ENCODE measurements at places on chromosomes 2 and 18.

- DNase-seq: no peak
Observed at GRCh38 chr2:170371231-170371998, 193.5 kb downstream of the MYO3B start.

- no peak for DNase-seq
Observed at GRCh38 chr2:207775473-207775872, 5.8 kb upstream of the FZD5 start.

DNA sequence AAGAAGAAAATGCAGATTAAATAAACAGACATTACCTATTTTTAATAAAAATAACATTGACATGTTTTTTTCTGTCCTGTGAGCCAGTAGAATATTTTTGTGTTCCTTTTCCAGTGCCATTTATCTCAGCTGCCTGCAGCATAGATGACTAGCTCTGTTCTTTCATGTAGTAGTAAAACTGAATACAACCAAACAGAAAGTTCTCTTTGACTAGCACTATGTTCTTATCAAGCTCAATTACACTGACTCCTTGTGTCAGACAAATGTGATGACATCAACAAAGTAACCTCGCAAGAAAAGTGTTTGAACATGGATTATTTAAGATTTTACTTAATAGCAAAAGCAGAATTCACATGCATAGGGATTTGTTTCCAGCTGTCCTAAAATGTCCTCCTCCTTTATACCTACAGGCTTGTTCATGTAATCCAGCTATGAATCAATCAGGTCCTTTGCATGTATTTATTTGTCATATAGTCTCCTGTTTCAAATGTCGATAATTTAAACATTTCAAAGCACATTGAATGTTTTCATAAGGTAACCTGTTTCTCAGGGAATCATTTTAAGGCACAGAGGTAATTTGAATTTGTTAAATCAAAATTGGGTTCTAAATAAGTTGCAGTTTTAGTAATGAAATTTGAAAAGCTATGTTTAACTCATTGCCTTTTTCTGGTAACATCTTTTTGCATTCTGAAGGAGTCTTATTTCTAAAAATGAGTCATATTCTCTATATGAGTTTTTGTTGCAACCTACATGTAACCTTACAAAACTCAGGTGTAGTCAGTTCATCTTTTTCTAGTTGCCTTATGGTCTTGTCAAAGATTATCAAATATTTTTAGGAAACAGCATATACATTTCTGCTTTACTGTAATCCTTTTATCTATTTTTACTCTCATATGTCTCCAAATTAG is 215.3 kb upstream of the GULP1 start:
- DNase-seq: no peak

DNA sequence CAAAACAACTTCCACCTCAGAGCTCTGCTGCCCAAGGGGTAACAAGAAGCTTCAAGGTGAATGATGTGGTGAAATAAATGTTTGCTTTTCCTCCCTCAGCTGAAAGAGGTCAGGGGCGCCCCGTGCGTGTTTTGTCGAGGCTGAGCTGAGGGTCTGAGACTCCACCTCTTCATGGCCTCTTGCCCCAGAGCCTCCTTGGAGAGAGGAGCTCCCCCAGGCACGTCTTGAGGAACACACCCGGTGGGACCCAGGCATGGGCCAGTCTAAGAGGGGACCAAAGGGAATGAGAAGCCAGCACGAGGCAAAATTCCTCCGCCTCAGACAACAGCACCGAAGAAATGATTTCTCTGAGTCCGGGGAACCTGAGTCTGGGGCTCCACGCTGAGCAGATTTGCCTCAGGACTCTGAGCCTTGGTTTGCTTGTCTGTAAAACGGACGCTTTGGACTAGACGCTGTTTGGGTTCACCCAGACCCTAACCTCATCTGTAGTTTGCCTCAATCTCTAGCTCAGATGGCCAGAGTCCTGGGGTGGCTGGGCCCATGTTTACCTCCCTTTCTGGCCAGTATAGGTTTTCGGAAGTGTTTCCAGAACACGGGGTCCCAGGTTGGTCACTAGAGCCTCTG is 56.4 kb upstream of the ODC1 start:
- no peak for DNase-seq

DNA sequence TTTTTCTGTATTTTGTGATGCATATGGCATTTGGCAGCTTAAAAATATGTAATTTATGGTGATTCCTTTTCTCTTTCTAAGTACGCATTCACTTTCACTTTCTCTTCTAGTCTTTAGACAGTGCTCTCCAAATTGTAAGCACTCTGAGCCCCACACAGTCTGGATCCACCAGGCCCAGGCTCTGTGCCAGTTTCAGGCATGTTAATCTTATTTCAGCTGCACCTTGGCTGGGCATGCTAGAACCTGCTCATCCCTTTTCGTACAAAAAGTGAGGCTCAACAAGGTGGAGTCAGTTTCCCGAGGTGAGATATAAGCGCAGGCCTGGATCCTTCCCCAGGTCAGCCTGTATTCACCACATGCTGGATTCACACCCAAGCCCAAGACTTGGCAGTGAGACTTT is 203.9 kb downstream of the MTX2 start:
- DNase-seq: peak; percentile 34

GRCh38 chr2:174051741-174052583 is 86.8 kb upstream of the SP3 start:
- DNase-seq: peak; percentile 73

GRCh38 chr2:237497838-237498186 is 10.8 kb downstream of the MLPH start:
- peak; percentile 57 for DNase-seq

- DNase-seq: no peak
Observed at GRCh38 chr2:39000552-39000951, 110.9 kb downstream of the ARHGEF33 start.

DNA sequence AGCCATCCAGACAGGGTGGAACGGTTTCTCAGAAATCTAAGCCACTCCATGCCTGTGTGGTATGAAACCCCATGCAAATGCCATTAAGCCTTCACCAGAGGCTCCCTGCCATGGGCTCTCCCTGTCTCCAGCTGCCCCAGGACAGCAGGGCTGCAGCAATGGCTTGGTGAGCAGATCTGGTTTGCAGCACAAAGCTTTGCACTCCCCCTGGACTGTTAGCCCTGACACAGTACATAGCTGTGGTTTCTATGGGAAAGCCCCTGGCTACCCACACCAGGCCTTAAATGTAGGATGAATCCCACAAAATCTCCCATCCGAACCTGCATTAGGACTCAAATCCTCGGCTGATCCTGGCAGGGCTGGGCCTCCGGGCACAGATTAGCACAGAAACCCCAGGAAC is 291.6 kb downstream of the TNS1 start:
- DNase-seq: peak; percentile 73

DNA sequence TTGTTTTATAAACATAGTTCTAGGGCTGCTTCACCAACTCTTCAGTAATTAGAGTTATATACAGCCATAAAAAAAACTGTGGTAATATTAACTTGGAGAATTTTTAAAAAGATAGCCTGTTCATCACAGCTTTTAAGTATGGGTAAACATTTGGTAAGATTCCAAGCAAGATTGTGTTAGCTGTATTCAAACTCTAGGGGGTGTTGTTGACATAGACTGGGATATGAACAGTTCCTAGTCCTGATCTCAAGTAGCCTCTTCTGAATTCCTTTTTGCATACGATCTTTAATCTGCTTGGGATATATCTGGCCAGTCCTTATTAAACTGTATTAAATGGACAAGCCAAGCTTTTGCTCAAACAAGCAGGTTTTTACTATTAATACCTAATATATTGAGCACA is 13.4 kb downstream of the NOP58 start:
- peak; percentile 80 for DNase-seq

DNA sequence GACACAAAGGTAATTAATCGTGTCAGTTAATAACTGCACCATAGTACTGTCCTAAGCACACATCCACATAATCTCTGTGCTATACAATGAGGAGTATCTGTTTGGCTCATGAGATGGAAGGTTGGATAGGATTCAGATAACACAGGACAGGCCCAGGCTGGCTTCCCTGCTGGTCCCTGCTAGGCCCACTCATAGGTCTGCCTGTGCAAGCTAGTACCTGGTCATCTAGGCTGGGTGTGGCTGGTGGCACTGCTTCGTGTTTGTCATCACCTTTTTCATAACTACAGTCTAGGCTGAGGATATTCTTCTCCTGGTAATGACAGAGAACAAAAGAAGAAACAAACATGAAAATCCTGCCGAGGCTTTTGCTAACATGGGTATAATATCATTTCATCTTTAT is 392.8 kb downstream of the TRIB2 start:
- no peak for DNase-seq

DNA sequence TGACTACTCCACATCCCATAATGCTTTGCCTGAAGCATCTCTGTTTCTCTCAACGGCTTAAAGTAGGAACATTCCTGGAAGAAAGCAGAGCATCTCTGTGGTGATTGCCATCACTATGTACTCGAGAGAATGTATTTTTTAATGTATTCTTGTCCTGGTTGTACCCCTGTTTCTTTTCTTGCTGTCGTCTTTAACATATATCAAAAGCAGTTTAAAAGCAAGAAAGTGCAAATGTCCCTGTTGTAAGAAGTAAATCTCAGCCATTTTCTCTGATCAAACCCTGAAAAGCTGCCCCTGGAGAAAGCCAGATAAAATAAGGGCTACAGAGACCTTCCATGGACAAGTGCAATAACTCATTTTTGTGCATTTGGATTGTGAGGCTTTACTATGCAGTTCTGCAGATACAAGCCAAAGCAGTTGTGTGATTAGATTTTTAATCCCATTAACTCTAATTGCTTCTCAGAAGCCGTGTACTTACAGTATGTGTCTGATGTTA is 70.8 kb downstream of the XIRP2 start:
- no peak for DNase-seq

DNA sequence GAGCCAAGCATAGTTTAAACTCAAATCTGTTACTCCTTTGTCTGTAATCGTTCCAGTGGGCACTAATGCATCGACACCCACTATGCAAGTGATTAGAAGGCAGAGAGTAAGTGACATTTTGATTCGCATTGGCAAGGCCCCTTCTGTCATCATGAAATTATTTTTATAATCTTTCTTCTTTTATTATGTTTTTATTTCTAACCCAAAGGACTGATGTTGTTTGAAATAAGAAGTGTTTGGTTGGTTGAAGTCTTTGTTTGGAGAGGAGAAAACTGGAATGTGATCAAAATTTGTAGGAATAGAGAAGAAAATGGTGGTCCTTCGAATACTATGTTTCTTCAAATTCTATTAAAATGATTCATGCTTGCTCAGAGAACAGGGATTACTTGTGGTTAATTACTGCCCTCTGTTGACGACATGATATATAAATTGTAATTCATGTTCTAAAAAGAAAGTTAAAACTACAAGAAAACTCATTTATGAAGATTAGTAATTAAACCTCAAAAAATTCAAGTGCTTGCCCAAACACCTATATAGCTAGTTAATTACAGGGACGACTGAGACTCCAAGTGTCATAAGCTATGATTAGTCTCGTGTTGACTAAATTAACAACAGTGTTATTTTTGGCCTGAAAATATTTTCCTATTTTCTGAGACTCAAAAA is 26.4 kb upstream of the TFPI start:
- DNase-seq: peak; percentile 80

GRCh38 chr2:241702155-241703031 is 554 bp downstream of the ING5 start:
- DNase-seq: peak; percentile 76

- DNase-seq: peak; percentile 58
Observed at GRCh38 chr18:68817584-68817983, 19.7 kb downstream of the CCDC102B start.
